ENCODE measurements at places on chromosomes 3 and 15.

- no peak for DNase-seq
These were observed 40.9 kb downstream of the PDCD6IP start for GRCh38 chr3:33839283-33839682.

- DNase-seq, result no peak
These were observed 1.4 kb upstream of the ZNF710 start for GRCh38 chr15:89999676-90000185.

DNA sequence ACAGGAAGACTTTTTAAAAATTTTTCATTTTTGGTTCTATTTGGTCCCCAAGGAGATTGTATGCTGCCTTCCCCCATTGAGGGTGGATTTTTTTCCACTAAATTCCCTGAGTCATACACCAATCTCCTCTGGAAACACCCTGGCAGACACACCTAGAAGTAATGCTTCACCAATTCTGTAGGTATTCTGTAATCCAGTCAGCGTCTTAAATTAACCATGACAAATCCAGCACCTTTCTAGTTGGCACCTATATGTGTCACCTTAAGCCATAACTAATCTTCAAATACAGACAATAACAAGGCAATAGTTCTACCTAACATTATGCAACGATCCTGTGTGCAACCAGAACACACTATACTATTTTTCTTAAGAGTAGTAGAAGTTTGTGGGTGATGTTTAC, 459.1 kb upstream of the NDN start:
- DNase-seq, result no peak

- DNase-seq, result no peak
These were observed 36.5 kb downstream of the FAM98B start for GRCh38 chr15:38490242-38490922.

DNA sequence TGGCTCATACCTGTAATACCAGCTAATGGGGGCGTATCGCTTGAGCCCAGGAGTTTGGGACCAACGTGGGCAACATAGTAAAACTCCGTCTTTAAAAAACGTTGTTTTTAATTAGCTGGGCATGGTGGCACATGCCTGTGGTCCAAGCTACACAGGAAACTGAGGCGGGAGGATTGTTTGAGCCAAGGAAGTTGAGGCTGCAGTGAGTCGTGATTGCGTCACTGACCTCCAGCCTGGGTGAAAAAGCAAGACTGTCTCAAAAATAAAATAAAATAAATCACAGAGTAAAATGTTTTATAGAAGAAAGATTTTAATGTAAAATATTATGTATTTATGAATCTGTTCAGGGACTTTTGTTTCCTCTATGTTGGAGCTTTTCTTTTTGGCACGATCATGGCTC, 15.3 kb upstream of the STRIT1 start:
- DNase-seq, result no peak

- no peak for DNase-seq
These were observed 172.5 kb upstream of the TLE3 start for GRCh38 chr15:70269991-70270751.

DNA sequence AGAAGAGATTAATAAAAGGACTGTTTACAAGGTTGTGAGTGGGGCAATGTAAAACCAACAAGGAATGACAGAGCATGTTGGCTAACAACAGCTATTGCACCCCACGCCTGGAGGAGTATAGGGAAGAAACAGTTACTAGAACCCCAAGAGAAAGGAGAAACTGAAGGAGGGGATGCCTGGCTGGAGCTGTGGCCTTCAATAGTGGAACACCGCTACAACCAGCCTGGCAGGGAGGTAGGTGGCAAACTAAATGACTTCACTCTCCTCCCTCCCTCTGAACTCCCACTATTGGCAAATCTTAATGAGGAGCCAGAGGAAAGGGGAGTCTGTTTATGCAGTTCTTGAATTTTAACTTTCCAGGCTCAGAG, 7.2 kb upstream of the CD47 start:
- no peak for DNase-seq

Data from epithelial cell of proximal tubule (primary cell).